ENCODE measurements at places on chromosomes 6 and 20.

- no peak for DNase-seq
These were observed 9.2 kb downstream of the TUBB2A start for GRCh38 chr6:3147914-3148757.

GRCh38 chr6:160795721-160796120 is 93.7 kb downstream of the PLG start:
- no peak for DNase-seq

DNA sequence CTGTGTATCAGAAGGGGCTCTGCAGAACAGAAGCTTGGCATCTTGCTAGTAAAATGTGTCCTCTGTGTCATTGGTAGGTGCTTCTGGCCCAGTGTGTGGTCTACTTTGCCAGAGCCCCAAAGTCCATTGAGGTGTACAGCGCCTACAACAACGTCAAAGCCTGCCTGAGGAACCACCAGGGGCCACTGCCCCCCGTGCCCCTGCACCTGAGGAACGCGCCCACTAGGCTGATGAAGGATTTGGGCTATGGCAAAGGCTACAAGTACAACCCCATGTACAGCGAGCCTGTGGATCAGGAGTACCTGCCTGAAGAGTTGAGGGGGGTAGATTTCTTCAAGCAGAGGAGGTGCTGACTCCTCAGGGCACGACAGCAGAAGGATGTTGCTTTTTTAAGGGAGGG is 19.7 kb downstream of the WRNIP1 start:
- no peak for DNase-seq

GRCh38 chr6:33505548-33506370 is 51.4 kb downstream of the ZBTB9 start:
- DNase-seq = no peak

GRCh38 chr6:16251706-16252105 is 13.3 kb downstream of the GMPR start:
- no peak for DNase-seq

DNA sequence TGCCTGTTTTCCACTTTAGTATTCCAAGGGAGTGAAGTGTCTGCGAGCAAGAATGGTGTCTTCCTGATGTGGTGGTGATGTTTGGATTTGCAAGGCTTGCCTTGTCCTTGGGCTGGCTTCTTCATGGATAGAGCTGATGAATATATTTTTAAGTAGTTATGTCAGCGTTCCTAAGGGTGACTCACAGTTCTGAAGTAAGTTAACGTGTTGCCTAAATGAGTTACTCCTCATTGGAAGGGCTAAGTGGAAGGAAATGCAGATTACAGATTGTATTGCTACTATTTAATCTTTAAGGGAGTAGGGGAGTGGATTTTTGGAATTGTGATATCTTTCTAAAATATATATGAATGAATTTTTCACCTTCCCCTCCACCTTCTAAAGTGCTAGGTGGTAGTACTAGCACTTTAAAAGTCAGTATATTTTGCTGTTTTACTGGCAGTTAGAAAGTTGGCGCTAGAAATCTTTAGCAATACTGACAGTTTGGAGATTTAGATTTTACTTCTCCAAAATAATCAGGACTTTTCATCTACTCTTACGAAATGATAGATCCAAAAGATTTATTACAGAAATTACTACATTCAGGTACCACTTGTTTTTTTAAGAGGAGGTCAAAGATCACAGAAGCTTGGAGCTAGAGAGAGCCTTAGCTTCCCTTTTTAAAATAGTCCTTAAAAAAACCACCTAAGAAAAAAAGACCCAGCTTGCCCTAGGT is 197.4 kb downstream of the JARID2 start:
- no peak for DNase-seq

Measured in stimulated activated naive B cell treated with anti-CD40 and anti-IgM and Interleukin-4, amounts not matched to agents 10 μg/mL and 1 μg/mL and 100 μg/mL, for 72 hours (primary cell).